Foreskin keratinocyte (primary cell): ENCODE measurements at places on chromosomes 3 and 15. TPM values are rescaled to one million over a fixed set of nuclear protein-coding genes. Genes with fewer than 3 reads are reported as not detected.
A peak's percentile ranks its signal among the peaks of the same experiment; 100 is the strongest.

GRCh38 chr3:30663533-30664241, 57.3 kb downstream of the TGFBR2 start:
- no peak for DNase-seq

DLL4 gene
- not detected in 2 replicates for polyA plus RNA-seq

GRCh38 chr15:25740383-25741255, 122.5 kb downstream of the ATP10A start:
- DNase-seq, result no peak

TMEM207 gene
- polyA plus RNA-seq, result not detected in 2 replicates

- DNase-seq, result no peak
Observed at GRCh38 chr15:25670025-25670554, 193.0 kb downstream of the ATP10A start.

RASL12 gene
- not detected in 2 replicates for polyA plus RNA-seq

GRCh38 chr15:96457841-96458240, 127.3 kb downstream of the NR2F2 start:
- DNase-seq, result no peak

DNA sequence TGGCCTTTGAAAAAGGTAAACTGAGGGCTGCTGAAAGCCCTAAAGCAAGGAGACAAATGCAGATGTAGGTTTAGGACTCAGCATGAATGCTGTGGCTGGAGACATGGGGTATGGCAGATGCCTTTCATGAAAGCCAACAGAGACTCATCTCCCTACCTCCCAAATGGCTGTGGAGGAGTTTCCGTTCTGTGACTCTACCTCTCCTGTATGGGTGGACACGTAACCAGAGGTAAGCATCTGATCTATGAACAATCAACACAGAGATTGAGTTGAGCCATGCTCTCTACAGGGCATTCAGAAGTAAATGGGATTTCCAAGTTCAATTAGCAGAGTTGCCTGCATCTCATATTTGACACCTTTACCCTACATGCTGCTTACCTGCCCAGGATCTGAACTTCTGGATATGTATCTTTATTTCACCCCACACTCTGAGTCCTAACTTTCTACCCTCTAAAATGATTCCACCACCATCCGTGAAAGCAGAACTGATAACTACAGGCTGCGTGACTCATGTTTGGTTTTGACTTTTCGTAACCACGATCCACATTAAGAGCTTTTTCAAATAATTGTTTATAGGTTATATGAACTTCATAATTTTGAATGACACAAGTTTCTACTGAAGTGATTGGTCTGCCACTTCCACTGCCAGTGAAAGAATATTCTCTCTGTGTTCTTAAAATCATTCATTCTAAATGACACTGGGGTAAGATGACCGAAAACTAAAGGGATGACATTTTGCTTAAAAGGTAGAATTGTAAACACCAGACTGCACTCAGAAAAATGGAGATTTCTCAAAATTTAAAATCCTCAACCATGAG, 1058.7 kb downstream of the FHIT start:
- no peak for DNase-seq

UNC45A gene
- polyA plus RNA-seq, result 46.5 and 52.5 TPM in 2 replicates

- DNase-seq, result peak; percentile 76
Observed at GRCh38 chr15:46442184-46442583, 807.4 kb downstream of the SQOR start.

SEMA3B gene
- 1.3 and 2.3 TPM in 2 replicates for polyA plus RNA-seq

DNA sequence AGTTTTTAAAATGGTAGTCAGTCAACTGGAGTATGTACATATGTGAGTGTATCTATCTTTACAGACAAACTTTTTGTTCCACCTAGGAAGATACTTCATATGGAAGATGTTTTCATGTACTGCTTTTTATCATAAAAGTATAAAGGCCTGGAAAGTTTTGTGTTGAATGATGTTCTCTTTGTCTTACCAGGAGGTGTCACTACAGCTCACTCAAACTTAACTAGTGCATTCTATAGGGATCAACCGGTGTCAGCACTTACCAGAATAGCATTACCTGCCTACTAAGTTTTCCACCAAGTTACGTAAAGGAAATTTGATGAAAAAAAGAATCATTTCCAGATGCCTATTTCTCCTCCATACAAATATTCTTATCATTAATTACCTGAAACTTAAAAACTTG, 522.6 kb upstream of the SEMA6D start:
- DNase-seq, result peak; percentile 35

SRP14 gene
- polyA plus RNA-seq, result 403 and 413 TPM in 2 replicates

DNA sequence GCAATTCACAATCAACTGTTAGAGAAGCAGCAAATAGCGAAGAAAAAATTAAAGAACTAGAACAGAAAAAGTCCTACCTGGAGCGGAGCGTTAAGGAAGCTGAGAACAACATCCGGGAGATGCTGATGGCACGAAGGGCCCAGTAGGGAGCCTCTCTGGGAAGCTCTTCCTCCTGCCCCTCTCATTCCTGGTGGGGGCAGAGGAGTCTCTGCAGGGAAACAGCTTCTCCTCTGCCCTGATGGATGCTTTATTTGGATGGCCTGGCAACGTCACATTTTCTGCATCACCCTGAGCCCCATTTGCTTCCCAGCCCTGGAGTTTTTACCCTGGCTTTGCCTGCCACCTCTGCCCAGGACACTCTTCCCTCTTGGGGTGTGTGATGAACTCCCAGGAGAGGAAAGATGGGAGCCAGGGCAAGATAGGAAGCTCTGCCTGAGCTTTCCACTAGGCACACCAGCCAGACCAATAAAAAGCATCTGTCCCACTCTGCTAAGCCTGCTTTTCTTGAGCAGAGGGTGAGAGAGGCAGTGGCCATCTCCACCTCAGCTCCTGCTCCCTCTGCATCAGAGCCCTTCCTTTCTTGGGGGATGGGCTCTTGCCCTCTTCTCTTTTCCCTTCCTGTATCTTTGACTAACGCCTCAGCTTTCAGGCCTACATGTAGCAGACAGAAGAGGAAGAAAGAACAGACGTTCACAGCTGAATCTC, 39.4 kb downstream of the PPARG start:
- DNase-seq, result no peak

DNA sequence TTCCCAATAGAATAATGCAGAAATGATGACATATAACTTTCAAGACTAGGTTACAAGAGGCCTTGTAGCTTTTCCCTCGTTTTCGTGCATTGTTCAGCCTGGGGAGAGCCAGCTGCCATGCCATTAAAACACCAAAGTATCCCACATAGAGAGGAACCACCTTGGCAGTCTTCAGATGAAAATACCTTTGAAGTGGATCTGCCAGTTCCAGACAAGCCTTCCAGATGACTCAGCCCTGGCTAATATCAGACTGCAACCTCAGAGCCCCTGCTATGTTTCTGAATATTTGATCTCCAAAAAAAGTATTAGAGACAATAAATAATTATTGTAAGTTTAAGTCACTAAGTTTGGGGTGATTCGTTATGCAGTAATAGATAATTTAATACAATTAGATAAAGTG, 294.3 kb upstream of the GBE1 start:
- peak; percentile 66 for DNase-seq

DNA sequence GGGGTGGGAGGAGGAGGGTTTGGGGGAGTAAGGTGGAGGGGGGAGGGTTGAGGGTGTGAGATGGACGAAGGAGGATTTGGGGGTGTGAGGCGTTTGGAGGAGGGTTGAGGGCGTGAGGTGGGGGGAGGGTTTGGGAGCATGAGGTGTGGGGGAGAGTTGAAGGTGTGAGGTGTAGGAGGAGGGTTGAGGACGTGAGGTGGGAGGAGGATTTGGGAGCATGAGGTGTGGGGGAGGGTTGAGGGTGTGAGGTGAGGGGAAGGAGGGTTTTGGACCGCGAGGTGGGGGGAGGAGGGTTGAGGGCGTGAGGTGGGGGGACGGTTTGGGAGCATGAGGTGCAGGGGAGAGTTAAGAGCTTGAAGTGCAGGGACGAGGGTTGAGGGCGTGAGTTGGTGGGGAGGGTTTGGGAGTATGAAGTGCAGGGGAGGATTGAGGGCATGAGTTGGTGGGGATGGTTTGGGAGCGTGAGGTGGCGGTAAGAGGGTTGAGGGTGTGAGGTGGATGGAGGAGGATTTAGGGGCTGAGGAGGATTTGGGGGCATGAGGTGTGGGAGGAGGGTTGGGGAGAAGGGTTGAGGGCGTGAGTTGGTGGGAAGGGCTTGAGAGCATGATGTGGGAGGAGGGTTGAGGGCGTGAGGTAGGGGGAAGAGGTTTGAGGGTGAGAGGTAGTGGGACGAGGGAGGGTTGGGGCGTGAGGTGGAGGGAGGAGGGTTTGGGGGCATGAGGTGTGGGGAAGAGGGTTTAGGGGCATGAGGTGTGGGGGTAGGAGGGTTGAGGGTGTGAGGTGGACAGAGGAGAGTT, 1.2 kb downstream of the MLF1 start:
- no peak for DNase-seq

DNA sequence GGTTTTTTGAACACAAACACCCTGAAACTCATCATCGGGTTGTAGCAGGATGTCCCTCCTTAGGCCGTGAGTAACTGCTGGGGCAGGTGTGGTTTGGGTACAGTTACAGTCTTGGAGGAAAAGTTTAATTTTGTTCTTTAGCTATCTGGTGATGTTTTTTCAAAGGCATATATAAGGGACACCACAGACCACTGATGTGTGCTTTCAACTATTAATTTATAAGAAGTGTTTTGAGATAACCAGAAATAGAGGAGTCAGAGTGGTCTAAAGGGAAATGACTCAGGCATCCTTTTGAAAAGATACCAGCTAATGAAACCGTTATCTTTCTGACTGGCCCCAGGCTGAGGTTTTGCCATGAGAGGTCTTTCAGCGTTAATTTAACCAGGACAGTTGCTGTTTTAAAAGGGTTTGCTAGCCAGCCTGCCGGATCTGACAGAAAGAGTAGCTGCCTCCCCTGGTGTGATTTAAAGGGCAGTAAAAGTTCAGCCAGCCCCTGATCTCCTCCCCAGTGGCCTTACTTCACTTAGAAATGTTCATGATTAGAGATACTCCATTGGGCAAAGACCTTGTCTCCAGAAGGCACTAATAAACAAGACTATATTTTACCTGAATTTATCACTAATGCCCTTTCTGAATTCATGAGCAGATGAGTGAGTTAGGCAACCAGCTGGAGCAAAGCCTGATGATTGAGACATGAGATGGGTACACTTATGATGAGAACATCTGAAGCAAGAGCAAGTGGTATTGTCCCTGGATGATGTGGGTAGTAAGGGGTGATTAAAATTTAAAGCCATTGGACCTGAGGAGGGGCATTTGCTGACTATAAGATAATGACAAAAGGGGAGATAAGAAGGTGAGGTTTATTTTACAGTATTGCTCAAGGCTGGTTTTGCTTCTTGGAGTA, 482.5 kb upstream of the TBL1XR1 start:
- no peak for DNase-seq

- DNase-seq, result no peak
Observed at GRCh38 chr3:171266740-171267073, 193.5 kb downstream of the TNIK start.

- DNase-seq, result no peak
Observed at GRCh38 chr15:73052653-73053397, 562 bp downstream of the NEO1 start.
